ENCODE measurements at places on chromosomes 7 and 10.

GRCh38 chr7:28596245-28596935, 184.1 kb downstream of the CREB5 start:
- no peak for DNase-seq

DNA sequence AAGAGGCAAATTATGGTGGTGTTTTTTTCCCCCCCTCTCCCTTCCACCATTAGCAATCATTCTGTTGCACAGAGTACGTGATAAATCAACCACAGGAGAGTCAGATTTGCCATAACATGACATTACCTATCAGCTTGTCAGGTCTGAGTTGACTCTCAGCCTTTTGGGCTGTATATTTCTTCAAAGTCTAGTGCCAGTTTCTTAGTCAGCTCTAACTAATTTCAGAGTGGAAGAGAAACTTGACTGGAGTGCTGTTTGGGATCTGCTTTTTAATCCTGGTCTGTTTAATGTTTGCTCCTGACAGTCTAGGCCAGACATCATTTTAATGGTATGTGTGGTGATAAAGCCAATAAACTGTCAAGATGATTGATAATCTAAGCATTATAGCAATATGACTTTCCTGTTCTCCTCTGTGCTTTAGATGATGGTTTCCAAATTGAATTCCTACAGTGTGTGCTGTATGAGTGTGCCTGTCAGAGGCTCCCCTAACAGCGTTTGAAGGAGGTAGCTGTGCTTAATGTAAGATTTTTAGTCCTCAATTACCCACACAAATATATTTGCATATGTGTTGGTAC, 76.9 kb downstream of the LRMDA start:
- DNase-seq: no peak

DNA sequence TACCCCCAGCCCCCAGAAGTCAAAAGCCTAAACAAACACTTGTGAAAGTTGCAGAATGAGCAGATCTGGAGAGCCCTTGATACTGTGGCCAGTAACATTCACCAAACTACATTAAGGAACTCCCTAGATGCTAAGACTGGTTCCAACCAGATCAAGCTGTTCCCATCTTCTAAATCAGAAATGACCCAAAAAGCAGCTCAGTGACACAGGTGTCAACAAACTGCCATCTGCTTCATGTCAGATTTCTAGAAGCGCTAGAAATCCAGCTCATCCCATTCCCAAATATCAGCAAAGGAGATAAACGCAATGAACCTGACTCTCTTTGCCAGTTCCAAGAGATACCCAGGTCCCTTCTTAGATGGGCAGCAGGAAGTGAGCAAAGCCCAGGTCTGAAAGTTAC, 90.6 kb downstream of the GFRA1 start:
- no peak for DNase-seq

DNA sequence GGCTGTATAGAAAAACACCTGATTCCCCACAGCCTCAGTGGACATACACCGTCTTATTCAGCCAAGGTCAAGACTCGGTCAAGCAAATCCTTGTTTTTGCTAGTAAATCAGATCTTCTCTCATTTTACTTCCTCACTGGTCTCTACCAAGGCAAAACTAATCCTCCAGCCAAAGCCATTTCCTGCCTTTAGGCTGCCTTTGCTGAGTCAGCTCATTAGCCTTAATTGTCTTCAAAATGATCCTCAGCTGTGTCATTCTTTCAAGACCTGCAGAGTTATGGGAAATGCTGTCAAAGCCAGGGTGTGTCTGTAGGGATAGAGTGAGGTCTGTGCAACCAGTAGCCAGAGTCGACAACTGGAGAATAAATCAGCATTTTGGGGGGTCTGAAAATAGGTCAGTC, 107.2 kb upstream of the FAM180A start:
- no peak for DNase-seq

DNA sequence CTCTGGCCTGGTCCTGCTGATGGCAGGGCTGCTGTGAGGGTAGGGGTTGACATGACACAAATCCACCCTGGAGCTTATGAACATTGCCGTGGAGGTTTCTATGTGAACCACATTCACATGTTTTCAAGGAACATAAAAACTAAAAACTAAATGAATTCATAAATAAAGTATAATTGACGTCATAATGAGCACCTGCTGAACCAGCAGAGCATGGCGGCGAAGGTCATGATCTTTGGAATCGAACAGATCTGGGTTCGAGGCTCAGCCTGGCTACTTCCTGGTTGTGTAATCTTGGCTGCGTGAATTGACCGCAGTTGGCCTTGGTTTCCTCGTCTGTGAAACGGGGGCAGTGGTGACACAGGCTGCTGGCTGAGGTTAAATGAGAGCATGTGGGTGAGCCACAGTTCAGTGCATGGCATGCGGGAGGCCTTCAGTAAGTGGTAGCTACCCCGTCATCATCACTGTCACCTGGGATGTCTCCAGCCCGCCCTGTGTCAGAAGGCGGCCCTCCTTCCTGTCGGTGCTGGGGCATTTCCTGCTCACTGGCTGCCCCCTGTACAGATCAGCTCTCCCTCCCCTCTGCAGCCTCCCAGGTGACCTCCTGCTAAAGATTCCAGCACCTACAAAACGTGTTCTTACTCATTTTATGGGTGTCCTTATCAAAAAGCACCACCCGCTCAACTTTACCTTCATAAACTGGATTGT, 190.3 kb upstream of the SHH start:
- DNase-seq: no peak

- DNase-seq: no peak
Measured at GRCh38 chr7:26406433-26406832, 114.8 kb downstream of the SNX10 start.

DNA sequence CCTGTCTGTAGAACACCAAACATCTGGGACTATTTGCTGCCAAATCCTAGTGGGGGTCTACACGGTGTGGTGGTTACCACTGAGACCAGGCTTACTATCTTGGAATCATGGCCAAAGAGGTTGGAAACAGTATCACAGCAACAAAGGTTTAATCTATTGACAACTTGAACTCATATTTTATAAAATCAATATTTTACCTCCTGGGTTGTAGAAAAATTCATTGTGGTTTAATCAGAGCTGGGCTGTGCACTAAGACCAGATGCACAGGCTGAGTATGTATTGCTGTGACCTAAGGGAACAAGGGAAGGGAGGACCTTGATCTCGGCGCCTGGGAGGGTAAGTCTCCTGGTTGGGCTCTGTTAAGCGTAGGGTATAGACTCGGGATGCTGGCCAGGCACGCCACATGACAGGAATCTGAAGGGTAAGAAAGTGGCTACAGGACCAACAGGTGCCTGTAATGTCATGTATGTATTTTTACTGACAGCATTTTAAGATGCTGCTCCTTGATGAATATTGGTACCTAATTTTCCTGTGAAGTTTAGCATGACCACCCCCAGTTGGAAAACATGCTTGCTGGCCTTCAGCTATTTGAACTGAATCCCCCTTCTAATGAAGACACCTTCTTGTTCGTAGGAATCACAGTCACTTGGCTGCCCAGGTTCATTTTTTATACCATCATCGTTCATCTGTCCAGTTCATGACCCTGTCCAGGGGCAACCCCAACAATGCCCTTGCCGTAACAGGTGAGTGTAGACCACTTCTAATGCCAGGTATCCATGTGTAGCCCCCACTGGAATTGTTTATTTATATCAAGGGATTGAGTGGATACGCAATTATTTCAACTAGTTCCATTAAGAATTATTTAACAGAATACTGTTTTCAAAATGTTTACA, 79.5 kb downstream of the EZH2 start:
- DNase-seq: no peak

DNA sequence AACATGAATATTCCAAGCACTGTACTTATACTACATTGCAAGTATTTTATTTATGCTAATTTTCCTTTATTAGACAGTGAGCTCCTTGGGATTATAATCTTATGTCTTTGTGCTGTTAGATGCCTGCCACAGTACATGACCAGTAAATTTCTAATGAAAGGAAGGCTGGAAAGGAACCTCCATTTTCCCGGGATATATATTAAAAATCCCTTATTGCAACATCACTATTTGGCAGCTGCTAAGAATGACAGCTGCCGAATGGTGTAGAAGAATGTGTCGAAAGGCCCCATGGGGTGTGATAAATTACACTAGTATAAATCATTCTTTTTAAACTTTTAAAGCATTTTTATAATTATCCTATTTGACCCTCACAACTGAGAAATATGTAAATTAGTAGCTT, 59.1 kb downstream of the TFAM start:
- no peak for DNase-seq

GRCh38 chr7:106681815-106682495, 21.0 kb upstream of the CCDC71L start:
- no peak for DNase-seq

GRCh38 chr7:13017333-13017857, 330.0 kb downstream of the ARL4A start:
- DNase-seq: no peak

- DNase-seq: no peak
Measured at GRCh38 chr10:97399843-97400545, 1.1 kb downstream of the RRP12 start.

GRCh38 chr10:74875966-74876365, 49.6 kb downstream of the KAT6B start:
- DNase-seq: no peak

DNA sequence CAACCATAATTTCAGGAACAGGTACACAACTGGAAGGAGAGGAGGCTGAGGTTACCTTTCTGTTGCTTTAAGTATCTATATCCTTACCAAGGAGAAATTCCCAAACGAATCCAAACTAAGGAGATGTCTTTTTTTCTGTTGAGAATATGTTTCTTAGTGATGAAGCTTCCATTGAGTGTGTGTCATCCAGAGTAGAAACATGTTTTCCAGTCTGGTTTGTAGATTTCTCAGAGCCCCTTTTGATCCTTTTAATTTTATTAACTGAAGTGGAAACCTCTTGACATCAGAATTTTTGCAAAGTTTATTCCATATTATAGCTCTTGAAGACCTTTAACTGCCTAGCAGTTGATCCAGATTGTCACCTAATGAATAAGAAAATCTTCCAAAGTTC, 207.1 kb upstream of the FERD3L start:
- DNase-seq: no peak

DNA sequence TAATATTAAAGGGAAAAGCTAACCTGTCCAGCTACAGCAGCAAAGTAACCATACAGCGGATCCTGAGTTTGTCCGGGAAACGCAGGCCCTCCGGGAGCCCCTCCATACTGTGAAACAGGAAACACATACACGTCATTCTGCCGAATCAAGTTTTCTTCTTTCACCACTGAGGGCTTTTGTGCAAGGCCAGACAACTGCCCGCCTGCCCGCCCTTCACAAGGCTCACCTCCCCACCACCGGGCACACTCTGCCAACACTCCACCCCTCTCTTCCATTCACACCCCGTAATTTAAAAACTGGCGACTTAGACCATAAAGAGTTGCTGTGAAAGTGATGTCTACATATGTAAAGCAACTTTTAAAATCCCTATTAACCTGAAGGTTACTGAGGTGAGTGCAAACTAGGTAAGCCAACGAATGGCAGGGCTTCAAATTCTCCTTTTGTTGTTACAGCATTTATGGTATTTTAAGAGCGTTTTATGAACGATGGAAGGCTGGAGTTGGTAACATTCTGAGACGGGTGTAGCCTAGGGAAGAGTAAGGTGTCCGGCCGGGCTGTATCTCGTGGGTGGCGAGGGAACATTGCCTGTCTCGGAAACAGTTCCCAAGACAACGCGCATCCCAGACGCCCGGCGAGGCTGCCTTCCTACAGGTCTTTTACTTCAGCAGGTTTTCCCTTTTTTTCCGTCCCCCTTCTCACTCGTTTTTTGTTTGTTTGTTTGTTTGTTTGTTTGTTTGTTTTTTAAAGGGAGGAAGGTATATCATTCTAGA, 817 bp downstream of the SRI start:
- DNase-seq: no peak

DNA sequence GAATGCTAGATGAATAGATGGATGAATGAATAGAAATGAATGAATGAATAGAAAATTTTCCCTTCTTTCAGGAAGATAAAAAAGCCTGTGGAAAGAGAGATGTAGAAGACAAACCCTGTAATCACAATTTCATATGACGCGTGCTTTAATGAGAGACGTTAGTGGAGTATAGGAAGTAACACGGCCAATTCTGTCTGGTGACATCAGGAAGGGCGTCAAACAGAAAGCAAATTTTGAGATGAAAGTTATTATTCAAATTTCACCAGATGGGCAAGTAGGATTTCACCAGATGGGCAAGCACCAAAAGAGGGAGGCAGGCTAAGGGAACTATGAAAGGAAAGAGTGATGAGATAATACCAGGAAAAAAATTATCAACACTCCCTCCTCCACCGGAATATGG, 128.9 kb upstream of the PRSS1 start:
- no peak for DNase-seq

DNA sequence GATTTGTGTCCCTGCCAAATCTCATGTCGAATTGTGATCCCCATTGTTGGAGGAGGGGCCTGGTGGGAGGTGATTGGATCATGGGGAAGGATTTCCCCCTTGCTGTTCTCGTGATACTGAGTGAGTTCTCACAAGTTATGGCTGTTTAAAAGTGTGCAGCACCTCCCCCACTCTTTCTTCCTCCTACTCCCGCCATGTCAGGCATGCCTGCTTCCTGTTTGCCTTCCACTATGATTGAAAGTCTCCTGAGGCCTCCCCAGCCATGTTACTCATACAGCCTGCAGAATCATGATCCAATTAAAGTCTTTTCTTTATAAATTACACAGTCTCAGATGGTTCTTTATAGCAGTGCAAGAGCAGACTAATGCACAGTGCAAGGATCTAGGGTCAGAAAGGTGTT, 75.4 kb downstream of the CALD1 start:
- DNase-seq: no peak

- DNase-seq: no peak
Measured at GRCh38 chr10:86110156-86110786, 256.3 kb downstream of the GRID1 start.

GRCh38 chr10:93274419-93274818, 200.7 kb downstream of the CYP26A1 start:
- no peak for DNase-seq

Data from NCI-H1930 (cell line).